Stimulated activated CD4-positive, alpha-beta T cell treated with anti-CD3 and anti-CD28 coated beads, Interleukin-2, amount 100 ng/mL, for 24 hours (primary cell): ENCODE measurements at places on chromosomes 7 and 10.

DNA sequence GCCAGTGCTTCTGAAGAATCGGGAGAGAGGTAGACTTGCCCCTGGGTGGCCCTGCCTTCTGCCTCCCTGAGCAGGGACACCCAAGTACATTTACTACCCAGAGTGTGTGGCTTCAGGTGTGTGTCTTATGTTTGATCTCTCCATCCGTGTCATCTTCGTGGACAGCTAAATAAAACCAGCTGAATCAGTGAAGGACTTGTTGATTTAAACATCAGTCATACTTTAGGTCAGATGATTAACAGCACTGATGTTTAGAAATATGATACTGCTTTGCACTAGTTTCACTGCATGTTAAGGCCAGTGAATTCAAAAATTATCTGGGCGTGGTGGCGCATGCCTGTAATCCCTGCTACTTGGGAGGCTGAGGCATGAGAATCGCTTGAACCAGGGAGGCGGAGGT, 4.0 kb downstream of the MTG1 start:
- peak; percentile 6 for DNase-seq

GRCh38 chr10:119412244-119413092, 130.1 kb downstream of the RGS10 start:
- DNase-seq, result no peak

DNA sequence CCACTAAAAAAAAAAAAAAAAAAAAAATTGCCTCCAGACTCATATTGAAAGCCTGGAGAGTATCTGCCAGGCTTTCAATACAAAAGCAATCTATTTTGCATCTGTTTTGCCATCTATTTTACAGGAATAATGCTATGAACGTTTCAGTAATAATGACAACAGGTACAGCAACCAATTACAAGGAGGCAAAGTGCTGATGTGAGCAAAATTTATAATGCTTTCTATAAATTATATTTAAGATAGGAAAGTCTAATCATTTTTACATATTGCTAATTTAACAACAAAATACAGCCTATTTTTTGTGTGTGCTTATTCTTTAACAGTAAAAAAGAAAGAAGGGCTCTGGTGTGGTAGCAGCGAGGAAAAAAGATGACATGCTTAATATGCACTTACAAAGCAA, 10.0 kb downstream of the WDR91 start:
- DNase-seq, result no peak

- DNase-seq, result no peak
These were observed 114.6 kb downstream of the PDE1C start for GRCh38 chr7:31955641-31956040.

DNA sequence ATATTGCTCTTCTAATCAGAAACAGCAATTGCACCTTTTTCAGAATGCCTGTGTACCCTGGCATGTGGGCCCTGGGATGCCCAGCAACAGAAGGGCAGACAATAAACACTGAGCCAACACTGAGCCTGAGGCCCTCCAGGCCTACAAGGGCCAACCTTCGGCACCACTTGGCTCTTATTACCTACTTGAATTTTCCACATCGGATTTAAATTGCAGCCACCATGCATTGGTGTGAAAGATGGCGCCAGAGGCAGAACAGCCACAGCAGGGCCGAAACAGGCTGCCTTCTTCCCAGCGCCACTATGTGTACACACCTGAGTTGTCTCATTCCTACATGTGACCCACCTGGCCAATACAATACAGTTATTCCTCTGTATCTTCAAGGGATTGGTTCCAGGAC, 51.4 kb upstream of the EZH2 start:
- no peak for DNase-seq

GRCh38 chr10:70145166-70145665, 1.3 kb downstream of the TYSND1 start:
- no peak for DNase-seq

- DNase-seq, result no peak
These were observed 60.5 kb downstream of the SEMA3D start for GRCh38 chr7:85126383-85126782.
